ENCODE measurements at places on chromosomes 16 and 17.
A peak's percentile ranks its signal among the peaks of the same experiment; 100 is the strongest.

GRCh38 chr17:35614810-35615209 lies 27.7 kb downstream of the AP2B1 start:
- DNase-seq: peak; percentile 67

DNA sequence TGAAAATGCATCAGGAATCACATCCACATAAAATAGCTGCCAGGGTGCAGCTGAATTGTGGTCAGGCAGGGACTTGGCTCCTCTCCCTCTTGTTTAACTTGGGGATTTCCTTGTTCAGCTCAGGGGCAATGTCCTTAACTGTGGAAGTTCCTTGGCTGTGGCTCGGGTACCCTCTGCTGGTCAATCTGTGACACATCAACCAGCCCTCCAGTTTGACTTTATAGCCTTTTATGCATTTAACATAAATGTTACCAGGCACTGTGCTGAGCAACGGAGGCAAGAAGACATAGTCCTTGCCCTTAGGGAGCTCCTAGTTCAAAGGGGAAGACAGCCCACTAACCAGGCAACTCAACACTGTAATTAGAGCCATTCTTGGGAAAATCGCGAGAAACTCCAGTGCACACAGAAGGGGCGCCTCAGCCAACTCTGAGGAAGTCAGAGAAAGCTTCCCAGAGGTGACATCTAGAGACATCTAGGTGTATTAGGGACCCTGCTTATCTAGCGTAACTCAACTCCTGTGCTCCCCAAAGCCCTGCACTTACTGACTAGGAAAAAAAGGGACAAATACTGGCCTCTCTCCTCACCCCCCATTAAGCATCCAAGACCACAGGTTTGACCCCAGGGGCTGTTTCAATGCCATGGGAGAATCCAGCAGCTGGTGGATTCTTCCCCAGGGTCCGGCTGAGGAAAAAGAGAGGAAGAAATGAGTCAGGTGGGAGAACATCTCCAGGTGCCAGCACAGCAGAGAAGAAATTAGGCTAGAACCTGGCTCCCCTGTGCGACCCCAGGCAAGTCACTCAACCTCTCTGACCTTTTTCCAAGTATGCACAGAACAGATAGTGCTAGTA lies 17.3 kb upstream of the EEF2K start:
- peak; percentile 80 for DNase-seq

DNA sequence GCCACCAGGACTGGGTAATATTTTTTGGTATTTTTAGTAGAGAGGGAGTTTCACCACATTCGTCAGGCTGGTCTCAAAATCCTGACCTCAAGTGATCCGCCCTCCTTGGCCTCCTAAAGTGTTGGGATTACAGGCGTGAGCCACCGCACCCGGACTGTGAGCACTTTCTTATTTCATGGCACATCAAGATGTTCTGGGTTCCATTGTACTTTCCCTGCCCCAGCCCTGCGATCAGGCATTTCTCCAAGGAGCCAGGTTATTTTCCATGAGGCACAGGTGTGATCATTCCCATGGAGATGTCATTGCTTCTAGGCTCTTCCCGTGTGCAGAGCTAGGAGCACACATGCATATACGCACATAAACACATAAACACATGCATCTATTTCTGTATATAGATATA lies 2.6 kb upstream of the ANKRD40CL start:
- DNase-seq: no peak

- peak; percentile 33 for DNase-seq
Observed at GRCh38 chr17:21214777-21215541, 998 bp upstream of the TMEM11 start.

DNA sequence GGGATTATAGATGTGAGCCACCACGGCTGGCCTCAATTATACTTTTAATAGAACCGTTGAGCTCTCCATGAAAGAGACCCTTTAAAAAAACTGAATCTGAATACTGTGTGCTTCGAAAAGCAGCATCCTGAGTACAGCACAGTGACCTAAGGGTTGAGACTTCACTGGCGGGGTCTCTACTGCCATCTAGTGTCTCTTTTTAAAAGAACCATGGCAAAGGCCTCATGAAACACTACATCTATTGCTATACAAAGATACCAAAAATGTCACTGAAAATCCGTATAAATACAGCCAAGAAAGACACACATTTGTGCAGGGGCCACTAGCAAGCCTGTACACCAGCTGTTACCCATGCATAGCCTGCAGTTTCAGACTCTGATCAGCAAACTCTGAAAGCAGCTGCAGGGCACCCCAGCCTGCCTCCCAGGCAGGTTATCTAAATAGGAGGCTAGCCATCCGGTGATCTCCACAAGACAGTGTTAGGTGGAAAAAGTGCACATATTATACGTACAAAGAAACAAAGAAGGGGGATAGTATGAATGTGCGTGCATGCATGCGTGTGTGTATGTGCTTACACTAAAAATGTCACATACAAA lies 35.3 kb downstream of the NPLOC4 start:
- peak; percentile 78 for DNase-seq

DNA sequence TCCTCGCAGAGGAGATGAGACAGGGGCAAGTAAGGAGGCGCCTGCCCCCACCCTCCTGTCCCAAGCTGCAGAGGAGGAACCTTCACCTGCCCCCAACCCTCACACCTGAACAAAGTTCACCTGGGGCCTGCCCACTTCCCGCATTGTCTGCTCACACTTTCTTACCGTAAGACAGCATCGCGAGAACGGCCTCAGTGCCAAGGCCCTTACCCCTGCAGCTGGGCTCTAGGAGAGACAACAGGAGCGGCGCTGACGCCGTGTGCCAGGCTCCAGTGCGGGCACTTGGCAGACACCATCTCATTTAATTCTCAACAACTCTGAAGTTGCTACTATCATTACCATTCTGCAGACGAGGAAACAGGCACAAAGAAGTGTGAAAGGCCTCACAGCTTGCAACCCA lies 4.1 kb downstream of the NAT9 start:
- no peak for DNase-seq

- DNase-seq: peak; percentile 50
Observed at GRCh38 chr17:68512960-68513474, 787 bp downstream of the PRKAR1A start.

- DNase-seq: no peak
Observed at GRCh38 chr17:58503866-58504265, 10.6 kb downstream of the MTMR4 start.

DNA sequence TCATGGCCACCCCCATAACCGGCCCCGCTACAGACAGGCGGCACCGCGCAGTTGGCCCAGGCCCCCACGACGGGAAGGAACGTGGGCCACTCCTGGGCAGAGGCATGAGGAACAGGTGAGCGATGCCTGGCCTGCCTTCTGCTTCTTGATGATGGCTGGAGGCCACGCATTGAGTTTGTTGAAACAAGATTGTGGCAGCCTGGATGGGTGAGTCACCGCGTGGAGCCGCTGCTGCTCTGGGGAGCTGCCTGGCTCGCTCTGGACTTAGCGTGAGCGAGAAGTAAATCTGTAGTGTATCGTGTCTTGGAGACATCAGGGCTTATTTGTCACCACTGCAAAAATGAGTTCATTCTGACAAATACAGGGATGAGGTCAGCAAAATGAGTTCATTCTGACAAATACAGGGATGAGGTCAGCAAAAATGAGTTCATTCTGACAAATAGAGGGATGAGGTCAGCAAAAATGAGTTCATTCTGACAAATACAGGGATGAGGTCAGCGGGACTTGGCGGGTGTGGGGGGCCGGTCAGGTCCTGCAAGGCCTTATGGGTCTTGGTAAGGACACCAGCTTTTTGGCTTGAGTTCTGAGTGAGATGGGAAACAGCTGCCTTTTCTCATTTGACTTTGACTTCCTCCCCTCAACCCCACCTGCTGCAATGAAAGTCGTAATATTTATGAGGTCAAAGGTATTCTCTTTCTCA lies 93.0 kb downstream of the SEC14L1 start:
- peak; percentile 67 for DNase-seq

- DNase-seq: no peak
Observed at GRCh38 chr17:17782523-17783115, 54.2 kb downstream of the SREBF1 start.

- DNase-seq: no peak
Observed at GRCh38 chr17:62163847-62164246, 98.8 kb upstream of the MED13 start.

- DNase-seq: peak; percentile 99
Observed at GRCh38 chr17:76370261-76370993, 14.0 kb upstream of the SPHK1 start.

DNA sequence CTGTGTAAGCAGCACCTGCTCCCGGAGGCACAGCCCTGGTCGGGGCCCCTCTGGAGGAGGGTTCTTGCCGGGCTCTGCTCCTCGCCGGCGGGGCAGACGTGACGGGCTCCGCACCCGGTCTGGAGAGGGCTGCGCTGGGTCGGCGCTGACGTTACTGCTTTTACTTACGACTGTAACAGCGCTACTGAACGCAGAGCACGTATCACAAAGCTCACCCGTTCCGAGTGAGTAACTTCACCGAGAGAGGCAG lies 1.3 kb upstream of the RAB40C start:
- DNase-seq: peak; percentile 67

DNA sequence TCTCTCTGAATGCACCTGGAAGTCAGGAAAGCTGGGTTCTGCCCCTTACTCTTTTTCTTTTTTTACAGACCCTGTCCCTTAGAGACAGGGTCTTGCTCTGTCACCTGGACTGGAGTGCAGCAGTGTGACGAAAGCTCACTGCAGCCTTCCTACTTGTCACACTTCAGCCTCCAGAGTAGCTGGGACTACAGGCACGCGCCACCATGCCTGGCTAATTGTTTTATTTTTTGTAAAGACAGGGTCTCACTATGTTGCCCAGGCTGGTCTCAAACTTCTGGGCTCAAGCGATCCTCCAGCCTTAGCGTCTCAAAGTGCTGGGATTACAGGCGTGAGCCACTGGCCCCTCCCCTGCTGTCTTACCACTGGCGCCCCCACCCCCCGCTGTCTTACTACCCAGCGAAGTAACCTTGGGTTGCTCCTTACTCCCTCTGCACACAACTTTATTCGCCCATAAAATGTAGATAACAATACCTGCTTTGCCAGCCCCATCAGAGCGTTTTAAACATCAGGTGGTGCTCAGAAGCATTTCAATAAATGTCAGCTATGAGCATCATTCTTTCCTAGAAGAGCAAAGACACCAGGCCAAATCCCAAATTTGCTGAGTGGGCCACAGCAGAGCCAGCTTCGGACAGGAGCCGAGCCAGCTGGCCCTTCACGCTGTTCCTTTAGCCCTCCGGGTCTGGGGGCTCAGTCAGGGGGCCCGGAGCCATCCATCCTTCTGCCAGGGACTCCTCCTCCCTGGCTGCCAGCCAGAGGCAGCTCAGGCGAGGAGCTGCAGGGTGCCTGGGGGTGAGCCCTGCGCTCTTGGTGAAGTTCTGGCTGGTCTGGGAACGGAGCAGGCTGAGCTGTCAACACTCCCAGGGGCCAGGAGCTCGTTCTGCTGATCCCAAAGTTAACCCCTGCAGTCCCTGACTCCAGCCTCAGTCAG lies 24.4 kb downstream of the SRL start:
- DNase-seq: peak; percentile 55

DNA sequence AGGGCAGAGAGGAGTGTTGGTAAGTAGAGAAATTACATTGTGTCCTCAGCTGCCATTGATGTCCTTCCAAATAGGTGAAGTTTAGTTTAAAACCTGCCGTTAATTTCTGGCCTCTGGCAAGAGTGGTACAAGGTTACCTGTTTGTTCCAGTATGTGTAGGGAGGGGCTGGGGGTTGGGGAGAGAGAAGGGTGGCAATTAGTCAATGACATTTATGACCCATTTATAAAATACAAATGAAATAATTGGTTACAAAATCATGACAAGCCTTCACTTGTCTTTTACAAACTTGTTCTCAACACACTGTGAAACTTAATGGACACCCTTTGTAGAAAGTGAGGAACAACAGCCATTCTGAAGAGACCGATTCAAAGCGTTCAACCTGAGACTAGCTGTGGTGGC lies 281.0 kb downstream of the FTO start:
- no peak for DNase-seq

DNA sequence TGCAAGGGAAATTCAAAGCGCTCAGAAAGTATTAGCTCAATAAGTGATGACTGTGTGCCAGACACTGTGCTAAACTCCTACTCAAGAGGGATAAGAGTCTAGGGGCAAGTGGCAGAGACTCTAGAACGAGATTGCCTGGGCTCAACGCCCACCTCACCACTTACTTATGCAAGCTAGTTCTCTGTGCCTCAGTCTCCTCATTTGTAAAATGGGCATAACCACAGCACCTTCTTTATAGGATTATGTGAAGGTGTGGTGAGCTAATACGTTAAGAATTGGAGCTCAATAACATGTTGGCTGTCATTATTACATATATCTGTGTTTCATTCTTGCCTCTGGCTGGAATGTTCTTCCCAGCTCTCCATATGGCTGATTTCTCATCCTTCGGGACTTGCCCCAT lies 15.4 kb downstream of the DEXI start:
- no peak for DNase-seq

GRCh38 chr16:23608194-23608593 lies 12.1 kb upstream of the NDUFAB1 start:
- peak; percentile 48 for DNase-seq

DNA sequence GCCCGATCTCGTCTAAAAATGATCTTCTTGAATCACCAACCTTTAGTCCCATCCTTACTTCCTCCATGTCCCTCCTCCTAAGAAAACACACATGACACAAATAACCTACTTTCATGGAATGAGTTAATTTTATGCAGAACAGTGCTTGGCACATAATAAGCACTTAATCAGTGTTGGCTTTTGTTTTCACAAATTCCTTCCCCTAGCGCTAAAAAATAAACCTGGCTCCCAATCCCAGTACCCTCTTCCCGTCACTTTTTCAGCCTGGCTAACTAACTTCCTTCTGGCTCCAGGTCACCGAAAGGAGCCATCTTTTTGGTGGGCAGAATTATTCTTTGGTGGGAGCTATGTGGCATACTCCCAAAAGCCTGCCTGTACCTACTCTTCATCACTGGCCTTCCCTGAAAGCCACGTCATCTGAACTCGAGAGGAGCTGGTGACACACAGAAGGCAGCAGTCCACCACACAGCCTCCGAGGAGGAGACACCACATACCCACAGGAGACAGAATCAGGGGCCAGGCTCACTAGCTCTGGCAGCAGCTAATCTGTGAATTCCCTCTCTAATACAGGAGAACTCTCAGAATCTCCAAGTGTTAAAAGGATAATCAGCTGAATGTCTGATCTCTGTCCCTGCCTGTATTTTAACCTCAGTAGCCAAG lies 114.5 kb downstream of the SMG6 start:
- no peak for DNase-seq

DNA sequence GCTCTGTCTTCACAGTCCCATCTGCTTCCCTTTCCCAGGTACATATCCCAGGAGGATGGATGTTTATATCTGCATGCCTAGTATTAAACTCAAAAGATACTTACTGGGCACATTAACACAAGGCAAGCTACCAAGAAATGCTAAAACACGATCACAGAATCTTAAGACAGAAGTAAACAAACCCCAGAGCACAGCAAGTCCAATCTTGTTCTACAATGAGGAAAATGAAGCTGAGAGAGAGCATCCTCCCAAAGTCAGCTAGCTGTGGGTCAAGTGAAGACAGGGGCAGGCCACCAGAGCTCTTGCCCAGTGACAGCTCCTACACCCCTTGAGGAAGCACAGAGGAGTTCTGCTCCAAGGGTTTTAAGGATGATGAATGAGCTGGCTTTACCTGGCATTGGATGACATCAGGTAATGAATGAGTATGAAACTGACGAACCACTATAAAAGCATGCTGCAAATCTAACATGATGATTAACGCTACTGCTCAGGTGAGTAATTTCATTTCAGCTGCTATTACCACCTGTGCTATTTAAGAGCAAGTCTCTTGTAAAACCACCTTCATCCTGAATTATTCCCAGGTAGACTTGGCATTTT lies 20.3 kb downstream of the XPO6 start:
- DNase-seq: no peak

- DNase-seq: no peak
Observed at GRCh38 chr16:1997494-1998359, 8.0 kb downstream of the SYNGR3 start.

- DNase-seq: no peak
Observed at GRCh38 chr17:74082886-74083285, 120.6 kb upstream of the RPL38 start.

Measured in fibroblast of skin of back (primary cell).